NCI-H82 (cell line): ENCODE measurements at places on chromosomes 12 and 14.

DNA sequence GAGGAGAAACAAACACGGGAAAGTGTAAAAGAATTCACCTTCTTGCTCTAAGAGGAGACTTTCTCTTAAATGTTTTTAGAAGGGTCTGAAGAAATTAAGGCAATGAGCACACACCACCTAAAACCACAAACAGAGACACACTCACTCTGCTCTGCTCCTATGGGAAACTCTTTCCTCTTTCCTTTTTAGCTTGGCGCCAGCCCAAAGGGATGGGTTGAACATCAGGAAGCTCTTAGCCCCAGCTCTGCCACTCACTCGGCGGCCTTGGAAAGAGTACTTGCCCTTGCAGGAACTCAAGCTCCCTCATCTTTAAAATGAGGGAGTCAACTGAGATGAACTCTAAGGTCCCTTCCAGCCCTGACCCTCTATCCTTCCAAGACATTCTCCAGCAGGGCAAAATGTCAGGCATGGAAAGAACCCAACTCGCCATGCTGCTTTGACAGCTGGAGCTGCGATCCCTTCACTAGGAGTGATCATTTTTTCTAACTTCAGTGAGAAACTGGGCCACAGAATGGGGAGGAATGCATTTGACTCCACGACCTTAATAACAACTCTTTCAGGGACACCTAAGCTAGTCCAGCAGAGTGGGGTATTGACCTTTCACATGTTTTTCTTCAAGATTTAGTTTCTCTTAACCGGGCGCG lies 980 bp upstream of the RNASE8 start:
- DNase-seq = no peak

GRCh38 chr12:6632026-6632983 lies 3.5 kb downstream of the LPAR5 start:
- peak; percentile 48 for DNase-seq

DNA sequence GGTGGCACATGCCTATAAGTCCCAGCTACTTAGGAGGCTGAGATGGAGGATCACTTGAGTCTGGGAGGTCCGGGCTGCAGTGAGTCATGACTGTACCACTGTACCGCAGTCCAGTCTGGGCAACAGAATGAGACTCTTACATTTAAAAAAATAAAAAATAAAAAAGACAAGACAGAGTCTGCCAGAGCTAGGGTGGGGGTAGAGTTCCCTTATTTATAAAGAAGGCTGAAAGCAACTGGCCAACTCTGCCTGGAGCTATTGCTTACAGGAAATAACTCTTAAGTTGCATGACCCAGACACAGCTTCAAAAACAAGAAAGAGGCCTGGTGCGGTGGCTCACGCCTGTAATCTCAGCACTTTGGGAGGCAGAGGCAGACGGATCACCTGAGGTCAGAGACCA lies 31.5 kb downstream of the NUMB start:
- no peak for DNase-seq

DNA sequence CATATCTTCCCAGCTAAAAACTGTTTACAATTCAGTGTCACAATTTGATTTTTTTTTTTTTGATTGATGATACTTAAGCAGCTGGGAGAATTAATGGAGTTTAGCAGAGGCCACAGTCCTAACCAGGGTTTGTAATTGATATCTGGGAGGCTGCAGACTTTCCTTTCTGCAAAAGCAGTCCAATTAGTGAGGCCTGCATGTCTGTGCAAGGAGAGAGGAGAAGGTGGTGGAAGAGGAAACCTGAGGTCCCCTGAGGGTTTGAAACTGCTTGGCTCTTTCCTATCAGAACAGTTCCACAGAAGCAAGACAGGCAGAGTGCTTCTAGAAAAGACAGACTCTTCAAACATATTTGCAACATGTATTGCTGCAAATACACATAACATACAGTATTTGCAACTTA lies 160.8 kb upstream of the KRR1 start:
- DNase-seq = peak; percentile 38

DNA sequence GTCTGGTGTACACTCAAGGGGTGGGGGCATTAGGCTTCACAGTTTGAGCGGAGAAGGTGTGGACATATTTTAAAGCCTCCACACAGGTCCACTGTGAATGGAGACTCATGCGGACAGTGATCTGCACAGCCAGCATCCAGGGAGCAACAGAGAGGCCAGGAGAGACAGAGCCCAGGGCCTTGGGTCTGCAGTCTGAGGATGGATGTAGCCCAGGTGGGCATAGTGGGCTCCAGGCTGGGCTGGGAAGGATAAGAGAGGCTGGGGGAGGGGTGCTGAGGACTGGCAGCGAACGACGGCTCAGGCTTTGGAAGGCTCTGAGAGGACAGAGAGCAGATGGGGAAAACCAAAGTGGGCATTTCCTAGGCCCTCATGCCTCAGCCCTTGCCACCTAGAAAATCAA lies 128.8 kb downstream of the PAPOLA start:
- no peak for DNase-seq

DNA sequence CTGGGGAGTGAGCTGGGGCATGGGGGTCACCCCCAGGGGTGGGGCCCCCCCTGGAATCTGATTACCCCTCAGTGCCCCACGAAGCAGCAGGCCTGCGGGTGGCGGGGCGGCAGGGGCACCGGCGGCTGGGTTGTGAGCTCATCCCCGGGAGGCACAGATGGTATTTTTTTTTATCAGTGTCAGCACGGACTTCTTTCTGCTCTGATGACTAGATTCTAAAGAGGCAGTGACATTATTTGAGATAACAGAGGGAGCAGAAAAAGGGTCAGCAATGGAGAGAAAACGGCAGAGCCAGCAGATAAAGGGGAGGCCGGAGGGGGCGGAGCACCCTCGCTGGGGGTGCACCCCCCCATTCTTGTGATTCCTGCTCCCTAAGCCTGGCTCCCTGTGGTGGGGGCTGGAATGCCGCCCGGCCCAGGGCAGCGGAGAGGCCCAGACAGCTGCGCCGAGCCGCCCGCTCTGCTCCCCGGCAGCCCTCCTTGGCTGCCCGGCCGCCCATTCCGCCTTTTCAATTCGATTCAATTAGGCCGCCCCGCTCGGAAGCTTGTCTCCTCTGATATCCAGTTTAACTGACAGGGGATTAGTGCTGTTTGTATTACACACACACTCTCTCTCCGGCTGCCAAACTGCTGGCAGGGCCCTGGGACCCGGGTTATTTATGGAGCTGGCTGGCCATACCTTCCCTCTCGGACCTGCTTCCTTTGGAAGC lies 32.9 kb downstream of the MVK start:
- DNase-seq = peak; percentile 99

GRCh38 chr14:83863042-83863774 lies 1666.7 kb upstream of the FLRT2 start:
- peak; percentile 67 for DNase-seq

- DNase-seq = no peak
These were observed 64.1 kb downstream of the ITPR2 start for GRCh38 chr12:26768611-26769603.

- DNase-seq = no peak
These were observed 316.0 kb downstream of the CCDC91 start for GRCh38 chr12:28506271-28506670.

- no peak for DNase-seq
These were observed 100.6 kb upstream of the BCL2L14 start for GRCh38 chr12:11970155-11970520.

DNA sequence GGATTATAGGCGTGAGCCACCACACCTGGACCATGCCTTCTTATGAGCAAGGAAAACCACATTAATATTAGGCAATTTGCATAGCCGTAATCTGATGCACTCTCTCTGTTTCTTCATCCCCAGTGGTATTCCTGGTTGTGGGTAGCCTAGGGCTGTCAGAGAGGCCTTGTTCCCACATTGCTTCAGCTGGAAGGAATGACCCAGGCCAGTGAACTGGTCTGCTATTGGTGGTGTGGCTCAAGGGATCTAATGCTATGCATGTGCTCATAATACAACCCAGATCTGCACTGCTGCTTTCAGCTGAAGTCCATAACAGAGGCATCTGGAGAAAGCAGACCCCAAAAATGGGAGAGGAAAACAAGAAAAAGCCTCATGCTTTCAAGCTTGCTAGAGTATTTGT lies 33.1 kb upstream of the G2E3 start:
- DNase-seq = no peak

DNA sequence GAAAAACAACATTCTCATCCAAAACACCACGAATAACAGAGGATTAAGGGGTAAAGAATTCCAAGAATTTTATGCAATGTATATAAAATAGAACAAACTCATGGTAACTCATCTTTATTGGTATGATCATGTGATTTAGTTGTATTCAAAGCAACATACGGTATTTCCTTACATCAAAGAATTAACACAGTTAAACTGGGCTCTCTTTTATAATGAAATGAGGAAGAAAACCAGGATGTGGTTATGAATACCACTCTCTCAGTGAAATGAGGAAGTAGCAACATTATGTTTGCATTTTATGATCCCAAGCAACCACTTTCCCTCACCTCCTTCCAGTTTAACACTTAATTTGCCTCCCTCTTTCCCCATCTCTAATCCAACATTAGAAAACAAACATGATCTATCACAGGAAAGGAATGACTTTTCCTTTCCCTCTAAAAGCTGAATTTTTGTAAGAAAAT lies 22.9 kb downstream of the SPTLC2 start:
- no peak for DNase-seq

- no peak for DNase-seq
These were observed 340.2 kb downstream of the C12orf75 start for GRCh38 chr12:105670672-105671071.

- DNase-seq = no peak
These were observed 16.9 kb upstream of the PDE3A start for GRCh38 chr12:20351406-20351805.

DNA sequence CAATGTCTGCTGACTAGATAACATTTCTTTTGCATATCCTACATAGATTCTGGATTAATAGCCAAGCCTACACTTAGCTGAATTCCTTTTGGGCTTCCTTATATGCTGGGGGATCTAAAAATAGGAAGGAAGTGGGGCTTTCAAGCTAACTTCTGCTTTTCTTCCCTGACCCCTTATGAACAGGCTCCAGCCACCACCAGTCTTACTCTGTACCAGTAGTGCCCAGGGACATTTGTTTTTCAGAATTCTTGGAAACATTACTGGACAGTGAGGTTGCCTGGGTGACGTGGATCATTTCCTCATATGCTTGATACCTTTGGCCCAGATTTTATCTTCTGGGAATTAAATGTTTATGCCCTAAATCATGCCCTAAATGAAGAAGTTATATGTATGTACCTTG lies 55.9 kb upstream of the SRRM4 start:
- DNase-seq = no peak

GRCh38 chr14:66918527-66918926 lies 270.7 kb upstream of the GARIN2 start:
- DNase-seq = no peak

- peak; percentile 77 for DNase-seq
These were observed 574 bp downstream of the WNK1 start for GRCh38 chr12:752695-753610.

DNA sequence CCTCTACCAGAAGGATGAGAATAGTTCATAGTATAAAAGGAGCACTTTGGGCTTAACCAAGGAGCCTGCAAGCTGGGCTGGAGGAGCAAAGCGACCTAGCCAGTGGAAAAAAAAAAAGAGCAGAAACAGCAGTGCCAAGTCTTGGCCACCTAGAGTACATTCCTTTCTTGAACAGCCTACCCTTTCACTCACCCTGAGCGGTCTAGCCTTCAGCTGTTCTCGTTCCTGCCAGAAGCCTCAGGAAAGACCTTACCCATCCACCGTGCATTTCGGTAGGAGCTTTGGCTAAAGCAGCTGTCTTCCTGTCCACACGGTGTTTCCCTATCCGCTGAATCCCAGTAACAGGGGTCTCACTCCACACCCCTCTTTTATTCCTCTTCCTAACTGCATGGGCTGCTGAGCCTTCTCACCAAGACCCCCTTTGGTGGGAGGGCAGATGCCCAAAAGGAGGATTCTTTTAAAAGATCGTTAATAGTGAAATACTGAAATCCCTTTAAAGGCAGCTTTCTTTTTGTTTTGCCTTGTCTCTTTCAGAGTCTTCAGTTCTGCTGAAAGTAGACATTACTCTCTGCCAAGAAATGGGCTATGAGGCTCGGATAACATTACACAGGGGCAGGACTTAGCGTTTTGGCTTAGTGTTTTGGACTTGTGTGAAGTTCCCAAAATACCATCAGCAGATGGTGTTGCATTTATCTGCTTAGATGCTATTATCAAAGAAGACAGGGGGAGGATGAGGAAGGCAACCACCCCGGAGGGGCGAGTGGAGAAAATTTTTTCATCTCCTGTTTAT lies 88.5 kb upstream of the METAP2 start:
- DNase-seq = peak; percentile 94

GRCh38 chr12:117380083-117380482 lies 18.7 kb upstream of the NOS1 start:
- DNase-seq = peak; percentile 55

GRCh38 chr12:77500089-77500488 lies 330.6 kb upstream of the NAV3 start:
- DNase-seq = no peak

DNA sequence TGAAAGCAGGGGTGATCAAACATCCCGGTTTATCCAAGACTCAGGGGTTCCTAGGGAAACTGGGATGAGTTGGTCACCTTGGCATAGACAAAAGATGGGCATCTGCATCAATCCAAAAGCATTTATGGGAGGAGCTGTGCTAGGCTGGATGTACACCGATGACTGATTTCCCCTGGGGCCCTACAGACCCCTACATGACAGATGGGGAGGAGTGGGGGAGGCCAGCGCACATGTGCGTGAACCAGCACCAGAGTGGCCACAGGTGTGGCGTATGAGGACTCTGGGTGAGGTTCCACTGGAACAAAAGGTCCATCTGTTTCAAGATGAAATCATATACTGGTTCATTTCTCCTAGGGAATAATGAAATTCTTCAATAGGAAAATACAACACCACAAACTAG lies 210.4 kb downstream of the ITPR2 start:
- DNase-seq = peak; percentile 74

DNA sequence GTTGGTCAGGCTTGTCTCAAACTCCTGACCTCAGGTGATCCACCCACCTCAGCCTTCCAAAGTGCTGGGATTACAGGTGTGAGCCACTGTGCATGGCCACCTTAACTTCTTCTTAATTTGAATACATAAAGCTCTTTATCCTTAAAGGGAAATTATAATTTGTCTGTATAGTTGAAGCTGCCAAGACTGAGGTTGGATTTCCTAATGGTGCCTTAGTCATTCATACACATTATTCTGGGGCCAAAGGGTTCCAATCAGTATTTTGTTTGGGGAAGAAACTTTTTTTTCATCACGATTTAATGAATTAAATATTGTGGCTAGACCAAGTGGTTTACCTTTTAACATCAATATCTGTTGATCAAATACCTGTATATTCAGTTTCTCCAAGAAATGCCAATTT lies 135.9 kb downstream of the SYT1 start:
- DNase-seq = no peak

GRCh38 chr12:112198120-112198733 lies 72.9 kb downstream of the TRAFD1 start:
- DNase-seq = peak; percentile 85
